Placental pericyte (primary cell): ENCODE measurements at places on chromosomes 3 and 15. TPM values are rescaled to one million over a fixed set of nuclear protein-coding genes. Genes with fewer than 3 reads are reported as not detected.

Gene ARNT2
- 4.8 and 8.6 TPM in 2 replicates for total RNA-seq

Gene CSPG4
- total RNA-seq = 15.3 and 83.2 TPM in 2 replicates

Gene DET1
- total RNA-seq = 9.6 and 10.0 TPM in 2 replicates

Gene GOLGA6L4
- 0.66 and 1.1 TPM in 2 replicates for total RNA-seq

Gene SPATA12
- not detected in 2 replicates for total RNA-seq
